ENCODE measurements at places on chromosomes 6 and 20.

DNA sequence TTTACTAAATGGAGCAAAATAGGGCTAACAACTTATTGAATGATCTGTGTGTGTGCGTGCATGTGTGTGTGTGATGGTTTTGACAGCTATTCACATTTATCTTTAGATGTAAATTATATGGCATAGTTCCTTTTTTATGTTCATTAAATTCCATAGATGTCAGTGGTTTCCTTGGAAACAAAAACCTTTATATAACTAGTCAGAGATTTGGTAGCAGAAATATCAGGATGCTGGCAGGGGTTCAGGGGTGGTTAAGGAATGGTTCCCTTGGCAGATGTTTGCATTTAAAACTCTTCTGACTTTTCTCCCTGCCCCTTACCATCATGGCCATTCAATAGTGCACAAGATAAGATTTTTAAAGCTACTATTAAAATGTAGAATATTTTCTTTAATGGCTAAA lies 256.6 kb downstream of the PLCB1 start:
- H3K4me3 ChIP-seq: no peak overlapping the region
- DNase-seq: no peak
- H3K4me1 ChIP-seq: peaks cover 25% of the 10 kb centered on the region
- H3K27me3 ChIP-seq: no peaks in the 10 kb centered on the region

- no peak for DNase-seq
- no peaks in the 10 kb centered on the region for H3K4me1 ChIP-seq
- no peak overlapping the region for H3K4me3 ChIP-seq
- no peaks in the 10 kb centered on the region for H3K36me3 ChIP-seq
- H3K27me3 ChIP-seq: peaks cover 31% of the 10 kb centered on the region
These were observed 214.3 kb downstream of the ZMYND8 start for GRCh38 chr20:47141941-47142773.

DNA sequence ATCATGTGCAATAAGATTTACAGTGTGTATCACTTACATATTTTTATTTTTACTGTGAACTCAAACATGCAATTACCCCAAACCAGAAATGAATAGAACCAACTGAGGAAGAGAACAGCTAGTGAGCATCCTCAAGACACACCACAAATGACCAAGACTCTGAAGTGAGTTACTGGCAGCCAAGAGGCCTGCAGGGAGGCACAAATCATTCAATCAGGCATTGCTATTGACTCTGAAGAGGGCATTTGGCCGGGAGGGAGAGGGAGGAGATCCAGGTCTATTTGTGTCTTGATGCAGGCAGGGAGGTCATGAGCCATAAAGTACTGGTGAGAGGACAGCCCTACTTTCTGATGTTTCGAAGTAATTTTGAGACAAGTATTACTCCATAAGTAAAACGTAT lies 257.7 kb downstream of the BCKDHB start:
- DNase-seq: no peak
- no peak overlapping the region for H3K27ac ChIP-seq
- no peaks in the 10 kb centered on the region for H3K36me3 ChIP-seq
- no peak overlapping the region for H3K4me3 ChIP-seq

DNA sequence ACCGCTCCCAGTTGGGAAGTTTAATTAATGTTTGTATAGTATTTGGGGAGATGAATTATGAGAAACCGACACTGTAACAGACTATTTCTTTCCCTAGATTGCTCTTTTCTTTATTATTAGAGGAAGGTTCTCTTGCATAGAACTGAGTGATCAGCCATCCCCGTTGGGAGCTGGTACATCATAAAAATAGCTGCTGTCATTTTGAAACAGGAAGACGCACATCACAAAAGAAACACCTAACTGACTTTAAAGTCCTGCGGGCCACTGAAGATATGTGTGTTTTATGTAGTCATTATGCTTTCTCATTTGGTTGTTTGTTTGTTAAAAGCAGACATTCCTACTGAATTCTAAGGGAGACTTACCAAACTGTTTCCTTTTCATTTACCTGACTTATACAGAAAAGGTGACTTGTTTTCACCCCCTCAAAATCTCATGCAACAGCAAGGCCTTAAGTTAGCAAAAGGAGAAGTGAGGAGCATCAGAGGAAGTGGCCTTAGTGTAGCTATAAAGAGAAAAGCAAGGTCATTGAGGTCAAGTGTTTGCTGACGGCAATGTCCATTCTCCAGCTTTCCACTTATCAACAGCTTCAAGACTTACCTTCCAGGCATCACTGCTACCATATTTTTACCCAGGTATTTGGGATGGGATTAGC lies 91.0 kb downstream of the PKHD1 start:
- DNase-seq: no peak
- H3K27me3 ChIP-seq: peaks cover 31% of the 10 kb centered on the region
- H3K4me1 ChIP-seq: no peaks in the 10 kb centered on the region
- H3K4me3 ChIP-seq: no peak overlapping the region

DNA sequence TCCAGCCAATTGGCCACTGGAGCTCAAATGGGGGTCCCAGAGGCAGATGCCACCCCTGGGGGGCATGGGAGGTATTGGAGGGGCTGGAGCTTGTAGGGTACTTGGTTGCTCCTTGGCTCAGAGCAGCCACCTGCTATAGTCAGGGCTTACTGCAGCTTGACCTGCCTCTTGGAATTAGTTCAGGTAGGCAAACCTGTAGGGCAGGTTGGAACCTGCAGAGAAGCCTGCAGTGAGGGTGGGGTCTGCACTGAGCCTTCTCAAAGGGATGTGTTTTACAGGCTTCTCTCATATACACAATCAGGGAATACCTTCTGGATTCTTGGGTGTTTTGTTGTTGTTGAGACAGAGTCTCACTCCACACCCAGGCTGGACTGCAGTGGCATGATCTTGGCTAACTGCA lies 94.2 kb upstream of the MYL9 start:
- H3K36me3 ChIP-seq: no peaks in the 10 kb centered on the region
- H3K4me3 ChIP-seq: no peak overlapping the region
- H3K27me3 ChIP-seq: no peaks in the 10 kb centered on the region
- H3K4me1 ChIP-seq: no peaks in the 10 kb centered on the region
- no peak overlapping the region for H3K27ac ChIP-seq

- H3K36me3 ChIP-seq: no peaks in the 10 kb centered on the region
- H3K4me3 ChIP-seq: no peak overlapping the region
- no peaks in the 10 kb centered on the region for H3K27me3 ChIP-seq
These were observed 3.2 kb upstream of the TUBB1 start for GRCh38 chr20:59015812-59016711.

- H3K27me3 ChIP-seq: no peaks in the 10 kb centered on the region
- H3K4me1 ChIP-seq: peaks cover 20% of the 10 kb centered on the region
- H3K4me3 ChIP-seq: peak overlapping the region; percentile 31
- peaks cover 4% of the 10 kb centered on the region for H3K36me3 ChIP-seq
- DNase-seq: peak; percentile 4
These were observed 49.7 kb downstream of the BCAS4 start for GRCh38 chr20:50844430-50845100.

DNA sequence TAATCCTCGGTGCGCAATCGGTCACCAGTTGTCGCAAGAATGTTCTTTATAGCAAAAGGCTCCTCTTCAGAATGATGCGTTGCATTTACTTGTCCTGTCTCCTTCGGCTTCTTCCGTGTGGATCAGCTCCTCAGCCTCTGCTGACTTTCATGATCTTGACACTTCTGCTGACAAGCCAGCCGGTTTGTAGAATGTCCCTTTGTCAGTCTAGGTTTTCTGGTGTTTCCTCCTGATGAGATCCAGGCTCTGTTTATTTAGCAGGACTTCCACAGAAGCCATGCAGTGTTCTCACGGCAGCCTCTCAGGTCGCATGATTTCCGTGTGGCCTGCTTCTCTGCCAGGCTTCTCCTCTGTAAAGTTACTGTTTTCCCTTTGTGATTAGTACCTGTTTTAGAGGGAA lies 66.9 kb downstream of the STX11 start:
- peak overlapping the region; percentile 100 for H3K27ac ChIP-seq
- DNase-seq: no peak
- no peaks in the 10 kb centered on the region for H3K27me3 ChIP-seq

DNA sequence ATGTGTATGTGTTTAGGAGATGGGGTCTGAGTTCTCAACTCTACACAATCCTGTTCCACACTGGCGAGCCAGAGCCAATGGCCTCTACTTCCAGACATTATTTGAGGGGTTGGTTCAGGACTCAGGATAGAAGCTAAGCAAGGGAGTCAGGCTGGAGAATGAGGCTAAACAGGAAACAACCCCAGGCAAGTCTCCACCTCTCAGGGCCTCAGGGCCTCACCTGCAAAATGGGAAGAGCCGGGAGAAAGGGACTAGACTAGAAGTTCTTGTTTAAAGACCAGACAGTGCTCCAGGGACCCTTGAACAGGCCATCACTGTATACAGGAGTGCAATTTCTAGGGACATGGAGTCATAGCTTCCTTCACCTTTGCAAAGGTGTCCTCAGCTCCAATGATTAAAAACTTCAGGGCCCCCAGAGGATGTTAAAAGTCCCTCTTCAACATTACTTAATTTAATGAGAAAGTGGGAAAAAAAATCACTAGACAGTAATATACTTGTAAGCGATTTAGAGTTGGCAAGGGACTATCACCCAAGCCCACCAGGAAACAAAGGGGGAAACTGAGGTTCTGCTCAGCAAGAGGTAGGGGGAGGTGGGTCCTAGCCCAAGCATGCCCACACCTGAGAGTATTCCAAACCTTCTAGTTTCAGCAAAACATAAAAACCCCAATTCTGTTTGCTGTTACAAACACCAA lies 41.7 kb downstream of the ZMYND8 start:
- H3K27me3 ChIP-seq: no peaks in the 10 kb centered on the region
- DNase-seq: no peak
- H3K36me3 ChIP-seq: peaks cover 19% of the 10 kb centered on the region
- peak overlapping the region; percentile 31 for H3K27ac ChIP-seq

- H3K36me3 ChIP-seq: no peaks in the 10 kb centered on the region
- peaks cover 78% of the 10 kb centered on the region for H3K27me3 ChIP-seq
- no peak within 1 kb of the TSS for H3K4me3 ChIP-seq
These were observed at the start of gene FOXA2 for GRCh38 chr20:22584522-22584921. FOXA2 (minus strand) TSS chr20:22584572; CDS start chr20:22584278, 294 bp downstream.

Measured in effector memory CD8-positive, alpha-beta T cell (primary cell).